ENCODE measurements at places on chromosomes 1 and 21.
A peak's percentile ranks its signal among the peaks of the same experiment; 100 is the strongest.

GRCh38 chr1:191865479-191865878, 292.8 kb upstream of the RGS18 start:
- no peak for DNase-seq

GRCh38 chr1:184002071-184002470, 35.5 kb downstream of the COLGALT2 start:
- peak; percentile 59 for DNase-seq

DNA sequence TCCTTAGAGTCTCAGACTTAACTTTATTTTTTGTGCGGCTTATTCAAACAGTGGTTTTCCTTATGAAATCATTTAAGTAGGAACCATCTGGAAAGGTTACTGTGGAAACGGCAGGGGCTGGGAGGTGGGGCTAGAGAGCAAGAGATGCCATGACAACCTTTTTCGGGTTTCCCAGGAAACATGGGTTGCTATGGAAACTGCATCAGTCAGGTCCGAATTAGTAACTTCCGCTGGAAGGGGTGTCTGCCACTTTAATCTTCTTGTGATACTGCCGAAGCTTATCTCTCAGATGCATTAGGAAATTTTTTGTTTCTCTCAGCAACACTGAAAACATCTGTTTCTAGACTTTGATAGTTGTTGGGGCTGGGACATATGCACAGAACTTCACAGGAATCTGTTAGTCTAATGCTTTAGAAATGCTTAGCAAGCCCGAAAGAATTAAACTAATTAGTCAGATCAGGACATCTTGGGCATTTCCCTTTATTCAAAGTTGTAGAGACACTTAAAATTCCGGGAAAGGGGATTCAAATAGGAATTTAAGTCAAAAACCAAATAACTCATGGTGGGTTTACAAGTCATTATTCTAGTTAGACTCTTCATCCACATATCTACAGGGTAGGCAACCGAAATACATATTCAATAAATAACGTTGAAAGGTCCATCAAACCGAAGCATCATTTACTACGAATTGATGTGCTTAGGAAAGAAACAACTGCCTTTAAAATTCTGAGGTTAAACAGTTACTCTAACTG, 2.6 kb downstream of the KCNA3 start:
- DNase-seq: no peak

DNA sequence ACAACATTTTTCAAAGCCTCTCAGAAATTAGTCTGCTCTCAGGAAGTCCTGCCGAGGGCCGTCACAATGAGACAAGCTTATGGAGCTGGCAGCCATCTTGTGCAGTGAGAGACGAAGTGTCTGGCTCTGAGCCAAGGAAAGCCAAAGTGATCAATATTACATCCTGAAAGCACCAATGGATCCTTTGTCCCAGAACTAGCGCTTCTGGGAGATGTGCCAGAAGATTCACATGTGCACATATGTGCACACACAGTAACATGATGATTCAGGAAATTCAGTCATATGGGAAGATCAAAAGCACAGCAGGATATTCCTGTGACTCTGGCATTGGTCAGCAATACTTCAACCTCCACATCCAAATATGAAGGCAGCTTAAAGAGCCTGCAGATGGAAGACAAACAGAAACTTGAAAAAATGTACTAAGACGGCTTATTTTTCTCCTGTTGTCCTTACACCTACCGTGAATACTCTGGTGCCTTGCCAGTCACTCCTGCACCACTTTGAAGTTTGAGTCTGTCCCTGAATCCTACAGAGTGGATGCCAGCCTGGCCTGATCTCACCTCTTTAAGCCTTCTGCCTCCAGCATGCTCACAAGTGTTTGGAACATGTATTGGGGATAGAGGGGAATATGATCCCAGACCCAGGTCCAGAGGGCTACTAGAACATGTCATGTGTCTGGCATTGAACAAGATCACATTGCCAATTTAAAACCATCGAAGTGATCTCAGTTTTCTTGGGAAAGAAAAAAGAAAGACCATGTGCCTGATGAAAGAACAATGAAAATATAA, 44.5 kb upstream of the PRRX1 start:
- no peak for DNase-seq

DNA sequence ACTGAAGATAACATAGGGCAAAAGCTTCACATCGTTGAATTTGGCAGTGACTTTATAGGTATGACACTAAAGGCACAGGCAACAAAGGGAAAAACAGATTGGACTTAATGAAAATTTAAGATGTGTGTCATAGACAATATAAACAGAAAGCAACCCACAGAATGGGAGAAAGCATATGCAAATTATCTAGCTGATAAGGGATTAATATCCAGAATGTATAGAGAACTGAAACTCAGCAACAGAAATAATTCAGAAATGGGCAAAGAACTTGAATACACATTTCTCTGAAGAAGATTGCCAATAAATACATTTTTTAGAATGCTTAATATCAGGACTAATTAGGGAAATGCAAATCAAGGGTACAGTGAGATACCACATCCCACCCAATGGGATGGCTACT, 55.2 kb upstream of the ANGPTL1 start:
- no peak for DNase-seq

DNA sequence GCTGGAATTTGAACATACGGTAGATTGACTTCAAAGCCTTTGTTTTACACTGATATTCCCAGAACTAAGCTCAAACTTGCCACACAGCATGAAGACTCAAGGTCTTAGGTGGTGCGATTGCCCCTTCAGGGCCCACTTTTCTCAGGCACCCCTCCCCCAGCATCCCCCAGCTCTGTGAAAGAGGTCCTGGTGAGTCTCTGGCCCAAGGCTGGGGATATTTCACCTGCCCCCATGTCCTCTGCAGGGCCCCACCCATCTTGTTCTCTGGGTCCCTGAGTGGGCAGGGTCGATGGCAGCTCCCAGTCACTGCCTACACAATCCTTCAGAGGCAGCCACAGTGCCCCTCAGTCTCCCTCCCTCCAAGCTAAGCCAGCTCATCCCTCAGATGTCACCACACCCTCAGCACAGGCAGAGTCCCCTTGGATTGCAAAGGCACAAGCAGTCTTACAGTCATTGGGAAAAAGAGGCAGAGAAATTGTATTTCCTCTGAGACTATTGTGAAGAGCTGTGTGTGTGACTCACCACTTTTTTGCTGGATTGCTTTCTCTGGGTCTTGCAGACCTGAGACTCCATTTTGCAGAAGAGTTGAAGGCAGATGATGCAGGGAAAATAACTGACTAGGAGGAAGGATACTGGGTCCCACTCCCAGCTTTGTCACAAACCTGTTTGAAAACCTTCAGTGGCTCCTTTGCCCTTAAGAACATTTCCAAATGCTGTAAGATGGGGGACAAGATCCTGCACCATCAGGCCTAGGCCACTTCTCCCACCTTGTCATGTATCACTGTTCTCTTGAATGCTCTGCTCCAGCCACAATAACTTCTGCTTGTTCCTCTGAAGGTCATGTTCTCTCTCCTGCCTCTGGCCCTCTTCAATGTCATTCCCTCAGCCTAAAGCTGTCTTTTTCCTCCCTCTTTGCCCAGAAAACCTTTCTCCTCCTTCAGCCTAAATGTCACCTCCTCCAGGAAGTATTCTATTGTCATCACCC, 119.1 kb upstream of the GRIK3 start:
- no peak for DNase-seq

GRCh38 chr1:56464294-56464693, 115.1 kb downstream of the PLPP3 start:
- DNase-seq: no peak

GRCh38 chr1:230643908-230644307, 1.6 kb downstream of the COG2 start:
- no peak for DNase-seq

GRCh38 chr1:50747394-50747793, 212.7 kb downstream of the FAF1 start:
- DNase-seq: no peak

- DNase-seq: no peak
These were observed 15.4 kb upstream of the HCRTR1 start for GRCh38 chr1:31602081-31602480.

DNA sequence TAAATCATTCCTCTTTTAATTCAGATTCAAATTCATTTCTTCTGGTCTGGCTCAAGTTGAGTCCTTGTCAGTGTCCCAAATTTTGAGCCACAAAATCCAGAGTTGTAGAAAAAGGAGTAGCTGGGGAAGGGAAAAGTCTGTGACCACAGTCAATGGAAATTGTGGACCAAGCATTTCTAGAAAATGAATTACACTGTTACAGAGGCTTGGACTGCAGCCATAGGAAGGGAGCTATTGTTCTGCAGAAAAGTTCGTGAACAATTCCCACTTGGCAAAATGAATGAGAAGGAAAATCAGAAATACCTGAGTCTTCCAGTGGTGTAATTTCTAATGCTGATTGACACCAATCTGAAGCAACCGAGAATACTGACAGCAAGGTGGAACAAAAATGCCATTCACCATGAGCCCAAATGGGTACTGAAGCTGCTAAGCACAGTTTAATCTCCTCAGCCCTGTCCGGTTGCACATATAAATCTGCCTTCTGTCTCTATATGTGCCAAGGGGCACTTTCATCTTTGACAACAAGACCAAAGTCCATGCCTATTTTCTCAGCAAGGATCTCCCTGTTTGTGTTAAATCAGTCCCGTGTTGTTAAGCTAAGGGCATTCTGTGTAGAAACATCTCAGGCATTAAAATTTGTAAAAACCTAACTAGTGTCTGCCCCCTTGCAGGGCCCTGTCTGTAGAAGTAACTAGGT, 51.3 kb downstream of the TEX35 start:
- DNase-seq: no peak

DNA sequence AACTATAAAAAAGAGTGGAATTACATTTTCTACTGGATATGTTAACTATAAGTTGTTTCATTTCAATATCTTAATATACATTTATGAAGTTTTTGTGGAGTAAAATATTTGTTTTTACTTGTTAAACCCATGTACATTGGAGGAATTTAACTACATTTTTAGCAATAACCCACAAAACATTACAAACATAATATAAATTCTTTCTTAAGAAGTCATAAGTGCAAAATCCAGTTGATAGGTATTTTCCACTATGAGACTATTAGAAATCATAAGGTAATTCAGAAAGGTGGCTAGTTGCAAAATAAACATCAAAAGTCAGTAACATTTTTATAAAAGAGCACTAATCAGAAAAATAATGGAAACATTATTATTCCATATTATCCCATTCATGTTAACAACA, 73.9 kb upstream of the RRP15 start:
- peak; percentile 41 for DNase-seq

DNA sequence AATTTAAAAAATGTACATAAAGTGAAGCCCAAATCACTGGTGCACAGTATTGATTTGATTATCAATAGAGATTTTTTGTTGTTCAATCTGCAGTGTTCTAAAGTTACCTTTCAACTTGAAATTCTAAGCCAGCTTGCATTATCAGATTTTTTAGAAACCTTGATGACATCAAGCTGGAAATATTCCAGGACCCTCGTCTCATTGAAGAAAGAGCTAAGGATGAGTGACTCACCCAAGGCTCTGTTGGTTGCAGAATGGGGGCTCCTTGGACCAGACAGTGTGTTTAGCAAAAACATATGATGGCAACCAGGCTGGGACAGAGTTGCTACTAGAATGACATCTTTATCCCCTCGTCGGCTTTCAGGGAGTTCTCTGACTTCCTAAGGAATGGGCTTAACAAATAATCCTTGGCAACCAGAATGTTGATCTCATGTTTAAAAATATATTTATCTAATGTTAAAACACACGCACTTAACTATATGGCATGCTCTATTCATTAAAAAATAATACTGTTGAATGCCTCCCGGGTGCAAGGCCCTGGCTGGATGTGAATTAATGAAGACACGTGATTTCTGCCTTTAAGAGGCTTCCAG, 79.7 kb downstream of the RUNX3 start:
- no peak for DNase-seq

- no peak for DNase-seq
These were observed 159.1 kb downstream of the EDEM3 start for GRCh38 chr1:184595596-184595995.

DNA sequence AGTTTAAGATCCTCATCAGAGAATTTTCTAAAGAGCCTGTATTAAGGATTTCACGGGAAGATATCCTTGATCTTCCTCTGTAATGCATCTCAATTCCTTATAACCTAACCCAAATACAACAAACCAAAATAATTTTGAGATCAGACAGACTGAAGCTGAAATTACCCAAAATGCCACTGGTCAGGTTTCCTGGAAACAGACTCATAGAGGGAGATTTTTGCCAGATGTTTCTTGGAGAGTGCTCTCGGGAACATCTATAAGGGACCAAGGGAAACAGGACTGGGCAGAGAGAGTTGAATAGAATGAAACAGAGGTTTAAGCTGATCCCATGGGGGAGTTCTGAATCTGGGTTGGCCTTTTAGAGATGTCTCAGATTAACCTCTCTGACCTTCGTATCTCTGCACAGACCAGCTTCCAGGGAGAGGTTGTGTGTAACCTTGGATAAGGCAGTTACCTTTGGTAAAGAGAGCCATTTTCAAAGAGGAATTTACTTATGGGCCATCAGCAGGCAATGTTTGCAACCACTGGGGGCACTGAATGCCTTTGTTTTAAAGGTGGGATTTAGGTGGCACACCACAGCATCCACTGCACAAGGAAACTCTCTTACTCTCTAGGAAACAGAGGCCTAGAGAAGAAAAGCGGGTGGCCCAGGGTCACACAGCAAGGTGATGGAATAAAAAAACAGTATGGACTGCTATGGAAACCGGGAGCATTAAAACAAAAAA, 130.8 kb upstream of the SGIP1 start:
- no peak for DNase-seq

- no peak for DNase-seq
These were observed 628.0 kb downstream of the SMYD3 start for GRCh38 chr1:245879091-245879490.

- DNase-seq: no peak
These were observed 6.0 kb downstream of the FNBP1L start for GRCh38 chr1:93453911-93454310.

DNA sequence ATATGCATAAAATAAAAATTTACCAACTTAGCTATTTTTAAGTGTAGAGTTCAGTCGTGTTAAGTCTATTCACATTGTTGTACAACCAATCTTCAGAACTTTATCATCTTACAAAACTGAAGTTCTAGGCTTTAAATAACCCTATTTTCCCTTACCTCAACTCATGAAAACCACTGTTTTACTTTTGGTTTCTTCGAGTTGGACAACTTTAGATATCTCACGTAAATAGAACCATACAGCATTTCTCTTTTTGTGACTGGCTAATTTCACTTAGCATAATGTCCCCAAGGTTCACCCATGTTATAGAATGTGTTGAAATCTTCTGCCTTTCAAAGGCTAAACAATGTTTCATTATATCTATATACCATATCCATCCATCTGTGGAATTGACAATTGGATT, 819.0 kb upstream of the ADGRL4 start:
- DNase-seq: no peak

DNA sequence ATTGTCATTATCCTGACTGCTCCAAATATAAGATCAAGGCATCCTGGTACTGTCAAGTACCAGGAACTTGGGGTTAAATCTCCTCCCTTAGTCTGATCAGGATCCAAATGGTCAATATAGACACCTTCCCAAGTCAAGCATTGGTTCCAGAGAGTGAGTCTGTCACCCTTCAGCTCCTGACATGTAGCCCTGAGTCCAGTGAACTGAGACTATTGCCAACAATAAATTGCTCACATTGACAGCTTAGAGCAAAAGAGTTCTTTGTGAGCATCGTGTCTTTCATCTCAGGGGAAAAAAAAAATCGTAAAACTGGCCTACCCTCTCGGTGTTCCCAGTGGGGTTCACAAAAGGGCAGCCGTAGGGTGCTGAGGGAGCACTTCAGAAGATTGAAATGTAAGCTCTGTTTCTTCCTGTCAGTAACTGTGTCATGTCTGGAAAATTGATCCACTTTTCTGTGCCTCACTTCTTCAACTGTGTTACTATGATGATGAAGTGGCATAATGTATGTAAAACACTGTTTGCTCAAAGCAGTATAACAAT, 228.5 kb downstream of the KCNH1 start:
- DNase-seq: no peak

GRCh38 chr1:172071746-172072145, 230.4 kb downstream of the DNM3 start:
- DNase-seq: no peak

All from HS-27A (cell line).